ENCODE measurements at places on chromosomes 5 and 9.

DNA sequence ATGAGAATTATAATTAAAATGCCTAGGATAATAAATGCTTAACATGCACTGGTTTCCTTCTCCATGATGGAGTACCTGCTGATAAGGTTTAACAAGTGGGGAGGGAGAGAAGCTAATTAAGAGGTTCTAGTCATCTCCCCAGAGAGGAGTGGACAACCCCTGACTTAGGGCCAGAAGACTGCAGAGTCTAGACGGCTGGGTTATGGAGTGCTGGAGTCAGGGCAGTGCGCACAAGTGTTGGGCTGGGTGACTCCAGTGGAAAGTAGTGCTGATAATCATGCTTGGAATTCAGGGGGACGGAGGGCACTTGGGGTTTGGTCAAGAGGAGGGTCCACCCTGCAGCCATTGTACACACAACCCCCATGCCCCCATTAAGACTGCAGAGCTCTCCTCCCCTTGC, 32.8 kb upstream of the TGFBI start:
- no peak for DNase-seq

DNA sequence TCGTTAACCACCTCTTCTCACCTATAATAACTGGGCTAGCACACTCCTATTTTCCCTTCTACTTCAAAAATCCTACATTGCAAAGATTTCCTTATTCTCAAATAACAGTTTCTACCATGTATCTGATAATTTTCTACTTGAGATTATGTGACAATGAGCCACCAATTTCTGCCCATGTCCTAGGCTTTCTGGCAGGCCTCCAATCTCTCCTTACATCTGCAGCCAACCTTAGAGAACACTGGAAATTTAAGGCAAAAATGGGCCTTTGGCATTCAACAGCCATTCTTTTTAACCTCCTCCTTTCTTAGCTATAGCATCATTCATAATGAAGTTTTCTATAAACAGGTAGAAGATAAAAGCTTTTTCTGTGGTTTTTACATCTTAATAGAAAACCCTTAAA, 225.1 kb downstream of the ARRDC3 start:
- DNase-seq = no peak

- DNase-seq = no peak
Observed at GRCh38 chr5:139682016-139682975, 34.1 kb downstream of the CXXC5 start.

DNA sequence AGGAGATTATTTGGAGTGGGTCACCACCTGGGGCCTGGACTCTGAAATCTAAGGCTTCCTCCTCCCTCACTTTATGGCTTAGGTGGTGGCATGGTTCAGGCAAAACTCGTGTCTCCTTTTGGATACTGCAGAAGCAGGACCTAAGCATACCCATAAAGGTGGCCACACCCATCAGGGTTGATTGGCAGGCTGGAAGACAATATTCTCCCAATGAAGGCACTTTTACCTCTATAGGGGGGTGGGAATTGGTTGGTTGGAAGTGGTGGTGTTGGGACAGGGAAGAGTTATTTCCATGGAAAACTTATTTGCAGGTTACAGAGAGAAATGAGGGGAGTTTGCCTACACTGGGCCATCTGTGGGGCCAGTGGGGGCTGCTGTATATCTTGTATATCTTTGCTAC, 39.7 kb downstream of the CNOT6 start:
- no peak for DNase-seq

DNA sequence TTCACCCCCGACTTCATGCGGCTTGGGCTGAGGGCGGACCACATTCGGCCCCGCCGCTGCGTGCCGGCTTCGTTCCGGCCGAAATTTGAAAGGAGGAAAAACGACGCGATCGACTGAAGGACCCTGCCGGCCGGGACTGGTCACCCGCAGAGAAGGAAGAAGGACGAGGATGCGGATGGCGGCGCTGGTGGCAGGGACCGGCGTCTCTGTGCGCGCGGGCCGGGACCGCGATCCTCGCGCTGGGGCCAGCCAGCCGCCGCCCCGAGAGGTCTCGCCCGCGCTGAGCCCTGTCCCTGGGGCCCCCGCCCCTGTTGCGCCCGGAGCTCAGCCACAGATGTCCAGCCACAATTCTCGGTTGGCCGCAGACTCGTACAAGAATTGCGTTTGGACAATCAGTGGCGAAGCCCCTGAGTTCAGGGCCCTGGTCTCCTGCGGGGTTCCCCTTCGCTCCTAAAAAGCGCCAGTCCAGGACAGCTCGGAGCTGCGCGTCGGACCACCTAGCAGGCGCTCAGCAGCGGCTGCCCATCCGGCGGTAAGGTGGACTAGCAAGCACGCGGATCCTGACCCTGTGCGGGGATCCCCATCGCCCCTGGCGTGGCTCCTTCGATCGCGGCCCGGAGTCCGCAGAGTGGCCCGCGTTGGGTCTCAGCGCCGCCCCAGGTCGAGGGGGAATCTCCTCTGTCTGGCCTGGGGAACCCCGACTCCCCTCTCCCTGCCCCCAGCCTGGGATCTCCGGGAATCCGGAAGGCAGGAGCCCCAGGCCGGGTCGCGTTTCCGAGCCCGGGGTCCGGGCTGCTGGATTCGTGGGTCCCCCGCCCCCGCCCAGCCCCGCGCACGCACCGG, 21.3 kb downstream of the URM1 start:
- DNase-seq = peak; percentile 55

DNA sequence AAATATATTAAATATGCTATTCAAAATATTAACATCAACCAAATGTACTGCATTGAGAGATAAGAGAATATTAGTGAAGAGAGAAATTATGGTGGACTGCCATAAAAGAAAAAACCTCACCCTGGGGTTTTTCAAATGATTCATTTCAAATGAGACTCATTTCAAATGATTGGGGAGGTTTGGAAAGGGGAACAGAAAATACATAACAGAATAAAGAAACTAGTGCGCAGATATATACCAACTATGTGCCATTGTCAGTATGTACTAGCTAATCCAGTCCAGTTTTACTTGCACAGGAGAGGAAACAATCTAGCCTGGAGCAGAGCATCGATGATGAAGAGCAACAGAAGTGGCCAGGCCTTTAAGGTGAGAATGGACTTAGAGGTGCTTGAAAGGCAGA, 651.6 kb upstream of the RORB start:
- DNase-seq = no peak

DNA sequence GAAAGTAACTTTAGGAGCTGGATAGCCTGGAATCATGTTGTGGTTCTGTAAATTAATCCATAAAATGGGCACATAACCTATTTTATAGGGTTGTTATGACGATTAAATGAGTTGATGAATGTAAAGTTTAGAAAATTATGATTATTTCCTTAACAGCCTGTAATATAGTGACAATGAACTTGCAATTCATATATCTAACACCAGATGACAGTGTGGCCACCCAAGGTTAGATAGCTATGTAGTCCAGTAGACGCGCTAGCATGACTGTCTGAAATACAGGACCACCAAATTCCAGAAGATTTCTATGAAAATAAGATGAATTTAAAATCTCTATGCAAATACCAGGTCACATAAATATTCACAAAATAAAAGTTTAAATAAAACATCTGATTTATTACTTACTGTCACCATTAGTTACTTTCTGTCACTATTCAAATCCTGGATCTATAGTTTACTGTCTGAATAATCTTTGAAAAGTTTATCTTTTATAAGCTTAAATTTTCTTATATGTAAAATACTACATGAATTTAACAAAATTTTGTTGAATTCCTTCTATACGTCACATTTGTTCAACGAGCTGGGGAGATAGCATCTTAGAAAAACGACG, 26.1 kb upstream of the MACIR start:
- DNase-seq = no peak

- DNase-seq = no peak
Observed at GRCh38 chr9:101567725-101568350, 26.9 kb downstream of the PPP3R2 start.

DNA sequence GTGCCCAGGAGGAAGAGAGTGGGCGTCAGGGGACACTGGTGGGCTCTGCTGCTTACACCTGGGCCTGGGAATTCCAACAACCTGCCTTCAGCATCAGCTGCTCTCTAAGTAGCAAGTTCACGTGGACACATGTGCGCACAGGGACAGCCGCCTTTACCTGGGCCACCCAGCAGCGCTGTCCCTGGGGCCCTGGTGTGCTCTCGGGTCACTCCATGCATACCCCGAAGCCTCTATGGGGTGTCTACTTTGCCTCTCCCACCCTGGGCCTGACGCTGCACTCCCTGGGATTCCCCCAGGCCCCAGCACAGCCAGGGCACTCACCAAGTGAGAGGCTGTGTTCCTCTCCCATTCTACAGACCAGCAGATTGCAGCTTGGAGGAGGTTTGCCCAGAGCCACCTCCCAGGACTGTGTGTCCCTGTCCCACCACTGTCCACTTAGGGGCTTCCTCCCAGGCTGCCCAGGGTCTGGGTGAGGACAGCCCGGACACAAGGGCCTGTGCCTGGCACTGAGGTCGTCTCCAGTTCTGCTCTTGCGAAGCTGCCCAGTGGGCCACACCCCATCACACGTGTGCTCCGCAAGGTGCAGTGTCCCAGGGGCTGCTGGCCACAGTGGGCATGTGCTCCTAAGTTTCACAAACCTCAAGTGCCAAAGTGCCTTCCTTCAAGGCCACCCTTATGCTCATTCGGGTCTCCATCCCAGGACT, 5.9 kb downstream of the NINJ1 start:
- no peak for DNase-seq

- no peak for DNase-seq
Observed at GRCh38 chr9:123952641-123953495, 22.9 kb upstream of the DENND1A start.

DNA sequence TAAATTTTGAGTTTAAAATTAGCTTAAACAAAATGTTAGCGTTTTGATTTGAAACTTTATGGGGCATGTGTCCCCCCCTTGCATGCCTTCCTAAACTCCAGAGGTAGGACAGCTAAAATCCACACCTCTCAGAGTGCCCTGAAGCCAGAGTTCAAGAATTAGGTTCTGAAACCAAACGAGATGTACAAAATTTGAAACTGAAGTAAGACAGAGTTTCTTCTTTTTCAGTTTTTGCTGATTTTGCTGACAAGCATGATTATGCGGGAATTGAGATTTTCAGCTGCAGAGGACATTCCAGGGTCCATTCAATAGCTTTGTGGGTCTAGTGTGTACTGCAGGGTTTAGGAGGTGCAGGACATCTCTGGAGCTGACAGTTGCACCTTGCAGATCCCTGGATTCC, 17.1 kb upstream of the LOX start:
- no peak for DNase-seq

DNA sequence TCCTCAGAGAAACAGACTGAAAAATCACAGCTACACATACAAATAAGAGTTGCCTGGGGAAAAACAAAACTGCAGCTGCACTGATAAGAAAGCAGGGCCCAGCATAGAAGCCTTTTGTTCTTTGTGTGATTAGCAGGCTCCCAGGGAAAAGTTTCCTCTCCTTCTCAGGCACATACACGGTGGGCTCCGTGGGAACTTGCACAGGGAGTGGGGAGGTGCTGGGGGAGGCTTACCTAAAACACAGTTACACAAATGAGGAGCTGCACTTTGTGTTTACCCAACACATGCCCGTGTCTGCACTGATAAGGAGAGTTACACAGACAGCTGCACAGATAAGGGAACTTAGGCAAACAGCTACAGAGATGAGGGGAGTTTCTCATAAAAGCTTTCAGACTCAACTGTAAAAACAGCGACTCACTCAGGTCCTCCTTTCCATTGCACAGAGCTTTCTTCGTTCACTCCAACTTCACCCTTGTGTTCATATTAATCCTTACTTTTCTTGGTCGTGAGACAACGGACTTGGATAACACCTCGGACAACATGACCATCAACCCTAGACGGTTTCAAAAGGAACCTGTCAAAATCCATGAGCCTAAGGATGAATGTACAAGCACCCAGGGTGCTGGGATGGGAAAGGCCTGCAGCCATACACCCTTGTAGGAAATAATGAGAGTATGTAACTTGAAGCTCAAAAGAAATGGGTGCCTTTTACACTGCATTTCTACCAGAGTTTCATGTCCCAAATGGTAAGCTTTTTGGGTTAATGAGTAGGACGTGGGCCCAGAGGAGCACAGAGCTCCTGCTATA, 50.8 kb downstream of the SERINC5 start:
- no peak for DNase-seq

Data from WTC11 (cell line).